ENCODE measurements at places on chromosomes 2 and 18. TPM values are rescaled to one million over a fixed set of nuclear protein-coding genes. Genes with fewer than 3 reads are reported as not detected.

Gene FBLN7
- total RNA-seq, result 0.70 TPM

GRCh38 chr2:100679211-100679610 is 116.4 kb downstream of the PDCL3 start:
- no peak for DNase-seq

GRCh38 chr2:190378880-190379237 is 29.3 kb upstream of the MFSD6 start:
- no peak for DNase-seq

DNA sequence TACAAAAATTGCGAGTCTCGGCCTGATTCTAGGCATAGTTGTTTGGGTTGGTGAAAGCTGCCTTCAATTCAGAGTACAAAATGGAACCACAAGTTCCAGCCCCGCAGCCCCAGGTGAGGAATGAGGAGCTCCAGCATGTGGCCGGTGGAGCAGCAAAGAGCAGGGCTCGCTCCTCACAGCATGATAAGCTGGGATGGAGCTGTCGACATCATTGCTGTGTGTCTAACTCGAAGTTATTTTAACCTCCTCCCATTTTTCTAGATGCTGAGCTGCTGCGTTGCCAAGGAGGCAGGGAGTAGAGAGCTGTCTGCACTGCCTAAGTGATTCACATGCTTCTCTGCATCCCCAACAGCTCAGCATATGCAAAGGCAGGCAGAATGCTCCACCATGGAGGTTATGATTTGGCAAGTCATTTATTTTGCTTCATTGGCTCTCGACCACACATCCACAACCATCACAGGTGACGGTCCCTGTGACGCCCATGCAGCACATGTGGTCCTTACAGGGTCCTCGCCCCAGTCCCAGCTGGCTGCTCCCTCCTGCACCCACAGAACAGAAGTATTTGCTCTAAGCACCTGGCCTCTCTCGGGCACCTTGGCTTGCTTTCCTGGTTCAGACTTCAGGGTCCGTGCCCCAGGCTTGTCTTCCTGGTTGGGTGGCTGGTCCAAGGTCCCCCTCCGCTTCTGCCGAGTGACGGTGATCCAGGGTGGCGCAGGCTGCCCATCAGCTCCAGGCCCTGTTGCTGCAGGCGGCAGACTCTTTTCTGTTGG is 66.0 kb upstream of the MGAT4A start:
- DNase-seq, result no peak

Gene DNAJC5G
- not detected for total RNA-seq

DNA sequence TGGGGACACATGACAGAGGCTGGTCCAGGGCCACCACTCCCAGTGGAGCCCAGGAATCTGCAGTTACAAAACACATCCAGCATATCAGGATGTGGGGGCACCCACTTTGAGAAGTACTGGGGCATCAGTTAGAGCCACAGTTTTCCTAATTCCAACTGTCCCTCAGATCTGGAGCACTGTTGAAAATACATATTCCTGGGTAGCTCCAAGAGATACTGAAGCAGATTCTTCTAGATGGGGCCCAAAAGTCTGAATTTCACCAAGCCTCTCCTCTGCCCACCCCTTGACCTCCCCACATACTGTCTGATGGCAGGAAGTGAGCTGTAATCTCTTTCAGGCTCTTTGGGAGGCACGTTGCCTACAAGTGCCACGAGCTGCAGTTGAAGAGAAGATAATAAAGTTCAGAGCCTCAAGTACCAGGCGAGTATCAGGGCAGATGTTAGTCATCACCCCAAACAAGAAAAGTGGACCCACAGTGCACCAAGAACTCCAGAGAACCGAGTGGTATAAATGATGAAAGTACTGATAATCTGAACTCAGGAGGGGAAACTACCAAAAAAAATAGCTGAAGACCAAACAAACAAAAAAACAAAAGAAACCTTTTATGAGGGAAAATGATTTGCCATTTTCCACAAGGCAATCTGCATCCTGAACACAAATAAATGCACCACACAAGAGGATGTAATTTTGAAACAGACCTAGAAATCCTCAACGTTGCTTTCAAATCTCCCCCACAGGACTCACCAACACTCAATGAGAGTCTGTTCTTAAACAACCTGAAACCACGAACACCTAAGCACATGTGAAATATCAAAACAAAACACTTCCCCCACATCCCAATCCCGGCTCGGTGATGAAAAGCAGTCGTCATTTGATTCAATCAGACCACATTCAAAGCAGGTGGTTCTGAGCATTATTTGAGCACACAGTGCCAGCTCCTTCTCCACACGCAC is 98.7 kb downstream of the TCF4 start:
- no peak for DNase-seq

DNA sequence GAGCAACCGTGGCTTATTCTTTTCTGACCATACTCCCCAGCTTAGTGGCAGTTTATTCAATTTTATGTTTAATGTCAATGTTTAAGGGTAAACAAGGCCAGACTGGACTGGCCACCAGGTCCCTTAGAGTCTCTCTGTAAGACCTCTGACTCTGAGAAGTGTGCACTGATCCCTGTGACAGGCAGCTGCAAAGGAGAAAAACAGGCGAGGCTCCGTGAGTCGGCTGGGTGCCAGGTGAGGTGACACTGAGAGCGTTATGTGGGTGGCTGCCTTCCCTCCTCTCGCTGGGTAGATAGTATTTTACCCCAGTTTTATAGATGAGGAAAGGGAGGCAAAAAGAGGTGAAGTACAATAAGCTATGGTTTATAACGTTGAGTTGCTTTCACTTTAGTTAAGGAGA is 139.4 kb upstream of the HDAC4 start:
- DNase-seq, result no peak

Gene HOXD9
- total RNA-seq, result not detected

DNA sequence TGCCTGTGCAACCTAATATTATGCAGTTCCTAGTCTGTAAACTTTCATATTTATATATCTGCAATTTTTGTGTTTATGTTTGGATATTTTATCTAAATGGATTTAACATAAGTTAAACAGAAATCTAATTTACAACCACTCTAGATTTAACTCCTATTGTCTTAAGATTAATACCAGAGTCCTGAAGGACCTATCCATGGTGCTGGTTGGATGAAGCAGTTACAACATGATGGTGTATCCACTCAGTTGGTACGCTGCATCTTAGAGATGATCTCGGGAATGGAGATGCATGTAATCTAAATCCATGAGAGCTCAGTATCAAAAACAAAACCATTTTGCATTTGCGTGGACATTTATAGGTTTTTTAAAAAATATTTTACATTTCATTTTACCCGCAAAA is 745.9 kb upstream of the SLC8A1 start:
- no peak for DNase-seq

DNA sequence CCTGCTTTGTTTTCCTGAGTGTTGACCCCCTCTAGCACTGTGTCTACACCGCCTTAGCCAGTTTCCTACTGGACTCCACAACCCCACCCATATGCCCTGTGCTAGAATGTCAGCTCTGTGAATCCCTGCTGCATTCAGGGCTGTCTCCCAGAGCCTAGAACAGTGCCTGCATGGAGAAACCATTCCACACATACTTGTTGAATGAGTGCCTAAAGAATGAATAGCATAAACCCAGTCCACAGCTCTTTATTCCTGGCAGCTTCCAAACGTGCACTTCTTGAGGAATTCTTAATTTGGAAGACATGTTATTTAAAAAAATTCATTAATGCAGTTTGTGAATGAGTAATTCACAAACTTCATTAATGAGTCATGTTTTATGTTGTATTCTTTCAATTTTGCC is 6.5 kb upstream of the NAPG start:
- DNase-seq, result no peak

- peak; percentile 83 for DNase-seq
Observed at GRCh38 chr2:110173523-110173922, 31.3 kb downstream of the NPHP1 start.

All from PC-9 (cell line).